ENCODE measurements at places on chromosomes 7 and 10.

DNA sequence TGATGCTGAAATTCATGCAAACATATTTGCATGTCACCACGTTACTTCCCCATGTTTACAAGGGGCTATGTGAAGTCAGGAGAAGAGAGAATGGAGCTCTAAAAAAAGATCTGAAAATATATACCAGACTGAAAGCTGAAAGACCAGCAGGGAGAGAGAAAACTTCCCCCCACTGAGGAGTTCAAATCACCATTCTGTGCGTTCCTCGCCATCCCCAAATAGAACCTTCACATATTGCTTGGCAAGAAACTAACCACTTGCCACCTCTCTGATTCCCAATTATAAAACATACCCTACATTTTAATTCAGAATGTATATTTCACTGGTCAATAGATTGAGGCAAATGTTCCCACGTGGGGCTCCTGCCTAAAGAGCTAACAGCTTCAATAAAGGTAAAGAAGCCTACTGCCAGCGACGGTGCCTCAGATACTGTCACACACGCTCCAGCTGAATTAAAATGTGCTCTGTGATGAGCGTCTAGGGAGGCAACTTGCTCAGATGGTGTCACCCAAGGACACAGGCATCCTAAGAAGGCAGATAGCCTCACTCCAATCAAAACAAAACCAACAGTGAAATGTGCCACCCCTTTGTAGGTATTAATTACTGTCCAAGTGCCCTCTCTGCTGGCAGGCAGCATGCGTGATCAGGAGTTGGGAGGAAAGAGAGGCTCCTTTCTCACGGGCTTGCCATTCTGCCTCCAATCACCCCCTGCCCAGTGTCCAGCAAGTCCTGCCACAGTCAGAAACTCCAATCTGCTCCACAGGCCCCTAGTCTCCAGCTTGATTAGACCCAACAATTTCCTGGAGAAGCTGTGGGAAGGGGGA, 298.2 kb downstream of the GRID1 start:
- DNase-seq, result no peak

DNA sequence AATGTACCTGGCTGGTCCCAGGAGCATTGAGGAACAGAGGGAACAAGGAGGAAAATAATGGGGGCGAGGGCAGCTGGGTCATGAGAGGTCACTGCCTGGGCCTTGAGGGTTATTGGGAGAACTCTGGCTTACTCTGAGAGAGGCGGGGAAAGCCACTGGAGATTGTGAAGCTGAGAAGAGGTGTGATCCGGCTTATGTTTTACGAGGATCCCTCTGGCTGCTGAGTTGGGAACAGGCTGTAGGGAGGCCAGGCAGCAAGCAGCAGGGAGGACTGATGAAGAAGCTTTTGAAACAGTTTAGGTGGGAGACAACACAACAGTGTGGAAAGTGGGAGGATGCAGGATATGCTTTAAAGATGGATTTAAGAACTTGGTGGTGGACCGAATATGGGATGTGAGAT, 87.3 kb downstream of the FANK1 start:
- no peak for DNase-seq

GRCh38 chr7:121027761-121028669, 39.5 kb downstream of the CPED1 start:
- no peak for DNase-seq

- DNase-seq, result no peak
These were observed 247.7 kb upstream of the PPP2R2D start for GRCh38 chr10:131653140-131653539.

- no peak for DNase-seq
These were observed 131.9 kb downstream of the GRID1 start for GRCh38 chr10:86234541-86235270.

DNA sequence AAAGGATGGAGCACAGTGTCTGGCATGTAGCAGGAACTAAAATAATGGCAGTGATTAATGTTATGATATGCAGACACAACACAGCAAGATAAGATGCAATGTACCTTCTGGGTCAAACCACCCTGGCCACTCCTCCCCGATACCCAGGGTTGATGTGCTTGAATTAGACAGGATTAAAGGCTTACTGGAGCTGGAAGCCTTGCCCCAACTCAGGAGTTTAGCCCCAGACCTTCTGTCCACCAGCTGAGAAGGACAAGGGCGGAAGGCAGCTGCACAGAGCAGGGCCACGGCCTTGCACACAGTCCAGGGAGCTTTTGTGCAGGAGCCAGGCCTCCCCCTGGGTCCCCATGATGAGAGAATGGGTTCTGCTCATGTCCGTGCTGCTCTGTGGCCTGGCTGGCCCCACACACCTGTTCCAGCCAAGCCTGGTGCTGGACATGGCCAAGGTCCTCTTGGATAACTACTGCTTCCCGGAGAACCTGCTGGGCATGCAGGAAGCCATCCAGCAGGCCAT, at the start of gene RBP3:
Gene RBP3, plus strand, starts transcription at position 226 of the 514 bp plus-strand sequence. Its CDS starts 122 bp downstream, at position 348.
- DNase-seq, result no peak

GRCh38 chr7:87875151-87876039, 765 bp downstream of the SLC25A40 start:
- no peak for DNase-seq

DNA sequence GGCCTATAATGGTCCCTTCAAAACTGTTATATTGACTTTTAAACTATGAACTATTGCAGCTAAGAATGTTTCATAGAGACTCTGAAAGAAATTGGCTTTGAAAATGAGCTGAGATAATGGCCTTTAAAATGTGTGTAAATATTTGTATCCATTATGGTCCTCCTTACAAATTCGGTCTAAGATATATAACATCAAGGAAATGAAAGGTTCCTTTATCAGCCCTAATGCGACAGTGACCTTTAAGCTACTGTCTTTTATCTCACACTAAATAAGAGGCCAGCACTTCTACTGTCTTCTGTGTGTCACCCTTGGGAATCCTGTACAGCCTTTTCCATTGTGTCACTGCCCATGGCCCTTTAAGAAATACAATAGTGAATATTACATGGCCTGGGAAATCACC, 19.5 kb downstream of the COL28A1 start:
- DNase-seq, result no peak

DNA sequence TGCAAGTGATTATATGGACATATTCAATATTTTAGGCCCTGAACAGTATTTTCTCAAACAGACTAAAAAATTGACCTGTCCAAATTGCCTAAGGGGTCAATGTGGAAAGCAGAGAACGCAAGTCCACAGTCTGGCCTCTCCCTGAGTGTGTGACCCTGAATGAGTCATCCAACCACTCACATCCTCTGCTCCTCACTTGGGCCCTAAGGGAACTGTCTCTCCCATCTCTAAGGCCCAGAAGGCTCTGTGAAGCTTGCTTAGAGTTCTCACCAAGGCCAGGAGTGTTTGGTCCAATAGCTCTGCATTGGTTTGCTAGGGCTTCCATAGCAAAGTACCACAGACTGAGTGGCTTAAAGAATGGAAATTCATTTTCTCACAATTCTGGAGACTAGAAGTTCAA, 155.1 kb downstream of the LSM5 start:
- DNase-seq, result no peak

DNA sequence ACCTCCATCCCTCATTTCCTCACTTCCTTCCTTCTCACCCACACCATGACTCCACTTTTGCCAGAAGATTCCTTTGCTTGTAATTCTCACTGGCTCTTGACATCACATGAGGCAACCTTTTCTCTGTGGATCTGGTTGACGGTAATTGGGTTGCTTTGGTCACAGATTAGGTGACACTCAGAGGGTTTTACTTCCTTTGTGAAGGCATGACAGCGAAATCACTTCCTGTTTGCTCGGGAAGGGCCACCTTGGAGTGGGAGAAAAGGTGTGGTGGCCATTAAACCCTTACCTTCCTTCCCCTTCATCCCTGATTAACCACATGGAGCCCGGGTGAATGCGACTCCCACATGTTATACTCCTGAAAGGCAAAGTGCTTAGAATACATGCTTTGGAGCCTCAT, 30.2 kb downstream of the CUZD1 start:
- DNase-seq, result no peak

DNA sequence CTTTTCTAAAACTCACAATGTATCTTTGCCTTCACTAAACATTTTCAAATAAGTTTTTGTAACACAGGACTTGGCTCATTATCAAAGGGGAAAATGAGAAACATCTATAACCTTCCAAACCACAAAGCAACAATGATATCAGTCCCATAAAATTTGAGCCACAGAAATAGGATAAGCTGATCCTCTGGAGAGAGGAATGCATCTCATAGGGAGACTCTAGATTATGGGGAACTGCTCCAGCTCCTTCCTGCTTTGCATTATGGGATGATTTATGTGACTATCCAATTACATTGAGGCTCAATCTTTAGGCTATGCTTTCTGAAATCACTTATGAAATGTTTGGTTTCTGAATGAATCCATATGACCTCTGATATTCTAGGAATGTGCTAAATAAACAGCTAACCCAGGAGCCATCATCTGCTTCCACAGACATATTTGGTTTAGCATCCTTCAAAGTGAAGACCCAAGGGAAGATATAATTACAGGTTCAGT, 70.4 kb downstream of the CUBN start:
- no peak for DNase-seq
